ENCODE measurements at places on chromosomes 1 and 21. TPM values are rescaled to one million over a fixed set of nuclear protein-coding genes. Genes with fewer than 3 reads are reported as not detected.

The CELA2A gene
- total RNA-seq = 0.14 TPM

DNA sequence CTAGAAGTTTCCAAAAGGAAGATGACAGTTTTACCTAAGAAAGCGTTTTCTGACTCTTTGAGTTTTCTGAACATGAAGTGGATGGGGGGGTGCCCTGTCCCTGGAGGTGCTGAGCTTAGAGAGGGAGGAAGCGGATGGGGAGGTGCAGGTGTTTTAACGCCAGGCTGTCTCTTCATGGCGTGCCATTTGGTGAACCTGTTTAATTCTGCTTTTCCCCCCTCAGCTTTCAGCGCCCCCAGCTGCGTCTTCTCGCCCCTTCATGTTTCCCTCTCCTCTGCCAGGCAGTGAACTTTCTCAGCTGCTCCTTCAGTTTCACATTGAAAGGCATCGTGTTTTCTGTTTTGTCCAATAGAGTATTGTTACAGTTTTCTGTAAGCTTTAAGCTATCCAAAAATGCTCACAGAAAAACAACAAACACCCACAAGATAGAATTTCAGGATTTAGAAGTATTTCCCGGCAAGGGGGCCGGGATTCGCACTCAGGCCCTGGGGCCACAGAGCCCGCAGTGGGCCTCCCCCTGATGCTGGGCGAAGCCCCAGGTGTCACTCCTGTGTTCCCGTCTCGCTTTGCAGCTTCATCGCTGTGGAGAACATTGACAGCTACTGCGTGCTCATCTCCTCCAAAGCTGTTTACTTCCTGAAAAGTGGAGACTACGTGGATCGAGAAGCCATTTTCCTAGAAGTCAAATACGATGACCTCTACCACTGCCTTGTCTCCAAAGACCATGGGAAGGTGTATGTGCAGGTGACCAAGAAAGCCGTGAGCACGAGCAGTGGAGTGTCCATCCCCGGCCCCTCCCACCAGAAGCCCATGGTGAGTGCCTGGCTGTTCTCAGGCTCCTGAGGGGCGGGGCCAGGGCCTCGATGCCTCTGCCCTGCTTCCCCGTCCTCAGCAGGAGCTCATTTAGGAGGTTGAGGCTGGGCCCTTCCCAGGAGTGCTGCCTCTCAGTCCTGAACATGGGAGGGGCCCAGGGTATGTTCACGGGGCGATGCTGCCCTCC is 111.4 kb downstream of the DHRS3 start:
- peak overlapping the region; percentile 57 for H3K27ac ChIP-seq
- H3K36me3 ChIP-seq = peaks cover 3% of the 10 kb centered on the region
- H3K27me3 ChIP-seq = no peaks in the 10 kb centered on the region
- no peak overlapping the region for H3K4me3 ChIP-seq
- DNase-seq = peak; percentile 63

DNA sequence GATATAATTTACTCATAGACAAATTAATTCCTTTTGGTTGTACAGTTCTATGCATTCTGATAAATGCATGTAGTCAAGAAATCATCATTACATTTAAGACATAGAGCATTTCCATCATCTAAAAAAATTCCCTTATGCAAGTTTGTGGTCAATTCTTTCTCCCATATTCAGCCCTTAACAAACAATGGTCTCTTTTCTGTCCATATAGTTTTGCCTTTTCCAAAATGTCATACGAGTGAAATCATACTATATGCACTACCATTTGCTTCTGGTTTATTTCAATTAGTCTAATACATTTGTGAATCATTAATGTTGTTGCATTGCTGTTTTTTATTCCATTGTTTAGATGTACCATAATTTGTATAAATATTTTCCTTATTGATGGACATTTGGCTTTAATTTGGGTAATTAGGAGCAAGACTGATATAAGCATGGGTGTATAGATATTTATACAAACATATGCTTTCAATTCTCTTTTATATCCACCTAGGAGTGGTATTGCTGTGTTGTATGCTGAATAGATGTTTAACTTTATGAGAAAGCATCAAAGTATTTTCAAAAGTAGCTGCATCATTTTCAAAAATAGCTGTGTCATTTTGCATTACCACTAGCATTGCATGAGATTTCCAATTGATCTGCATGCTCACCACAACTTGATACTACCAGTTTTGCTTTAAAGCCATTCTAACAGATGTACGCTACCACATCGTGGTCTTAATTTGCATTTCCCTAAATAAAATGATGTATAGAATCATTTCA is 397.0 kb upstream of the ADAMTS5 start:
- H3K4me1 ChIP-seq = no peaks in the 10 kb centered on the region
- no peak overlapping the region for H3K4me3 ChIP-seq
- no peaks in the 10 kb centered on the region for H3K27me3 ChIP-seq

- DNase-seq = no peak
- no peak overlapping the region for H3K4me3 ChIP-seq
- no peaks in the 10 kb centered on the region for H3K27me3 ChIP-seq
- no peaks in the 10 kb centered on the region for H3K4me1 ChIP-seq
Measured at GRCh38 chr21:20425856-20426255, 572.4 kb upstream of the NCAM2 start.

GRCh38 chr1:222627232-222627631 is 9.3 kb downstream of the MIA3 start:
- H3K4me3 ChIP-seq = no peak overlapping the region
- no peaks in the 10 kb centered on the region for H3K27me3 ChIP-seq
- no peak for DNase-seq
- H3K4me1 ChIP-seq = no peaks in the 10 kb centered on the region
- peaks cover 26% of the 10 kb centered on the region for H3K36me3 ChIP-seq
- no peak overlapping the region for H3K27ac ChIP-seq

Data from thymus (tissue), 14 donors.